Dermis blood vessel endothelial cell (primary cell): ENCODE measurements at places on chromosomes 16 and 17.

DNA sequence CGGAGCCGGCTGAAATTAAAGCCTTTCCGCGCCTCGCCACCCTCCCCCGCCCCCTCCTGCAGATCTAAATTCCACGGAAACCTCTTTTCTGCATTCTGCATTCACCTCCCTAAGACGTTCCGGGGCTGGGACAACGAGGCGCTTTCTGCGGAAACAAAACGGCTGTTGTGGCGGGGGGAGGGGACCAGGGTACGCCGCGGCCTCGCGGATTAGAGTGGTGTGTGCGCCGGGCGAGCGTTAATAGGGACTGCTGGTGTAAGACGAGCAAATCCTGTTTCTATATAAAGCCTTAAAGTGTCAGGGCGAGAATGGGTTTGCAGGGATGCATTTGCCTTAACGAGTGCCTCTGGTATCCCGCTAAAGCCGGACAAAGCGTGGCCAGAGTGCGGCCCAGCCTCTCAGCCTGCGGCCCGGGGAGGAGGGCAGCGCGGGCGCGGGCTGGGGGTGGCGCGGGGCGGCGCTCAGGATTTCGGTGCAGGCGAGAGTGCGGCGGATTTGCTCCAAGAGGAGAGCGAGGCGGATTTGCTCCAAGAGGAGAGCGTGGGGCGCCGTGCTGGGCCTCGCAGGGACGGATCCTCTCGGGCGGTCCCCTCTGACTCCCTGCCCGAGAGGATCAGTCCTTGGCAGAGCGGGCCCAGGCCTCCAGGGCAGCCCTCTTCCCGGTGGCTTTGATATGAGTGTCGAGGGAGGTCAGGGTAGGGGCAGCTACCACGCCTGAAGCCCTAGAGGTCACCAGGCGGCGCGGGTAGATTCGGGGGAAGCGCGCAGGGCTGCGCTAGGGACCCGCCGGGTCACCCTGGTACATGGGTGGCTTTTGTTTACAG is 5.1 kb downstream of the BAHCC1 start:
- peak; percentile 71 for DNase-seq

GRCh38 chr17:55330344-55330933 is 65.7 kb downstream of the HLF start:
- DNase-seq, result no peak

- DNase-seq, result no peak
These were observed 16.1 kb downstream of the ACE start for GRCh38 chr17:63492940-63493339.

DNA sequence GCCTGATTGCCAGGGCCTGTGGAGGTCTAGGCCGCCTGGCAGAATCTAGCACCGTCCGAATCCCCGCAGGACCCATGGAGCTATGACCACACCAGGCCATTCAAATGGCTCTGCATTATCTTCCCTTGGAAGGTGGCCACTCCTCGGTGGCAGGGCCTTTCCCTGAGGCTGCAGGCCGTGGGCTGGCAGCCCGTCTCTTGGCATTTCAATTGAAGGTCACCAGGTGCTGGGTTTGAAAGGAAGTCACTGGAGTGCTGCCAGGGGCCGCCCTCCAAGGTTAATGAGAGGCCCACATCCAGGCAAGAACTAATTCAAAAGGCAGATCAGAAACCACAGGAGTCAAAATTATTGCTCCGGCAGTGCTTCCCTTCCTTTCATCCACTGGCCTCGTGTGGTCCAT is 27.7 kb upstream of the CACNG5 start:
- peak; percentile 28 for DNase-seq

DNA sequence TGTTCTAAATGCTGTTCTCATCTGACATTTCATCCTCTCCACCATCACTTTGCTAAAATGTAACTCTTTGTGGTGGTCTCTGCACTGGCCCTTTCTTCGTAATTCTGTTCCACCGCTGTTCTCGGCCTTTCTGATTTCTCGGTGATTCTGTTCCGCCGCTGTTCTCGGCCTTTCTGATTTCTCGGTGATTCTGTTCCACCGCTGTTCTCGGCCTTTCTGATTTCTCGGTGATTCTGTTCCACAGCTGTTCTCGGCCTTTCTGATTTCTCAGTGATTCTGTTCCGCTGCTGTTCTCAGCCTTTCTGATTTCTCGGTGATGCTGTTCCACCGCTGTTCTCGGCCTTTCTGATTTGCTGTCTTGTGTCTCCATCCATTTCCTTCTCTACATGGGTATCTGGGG is 12.3 kb downstream of the FOXF1 start:
- DNase-seq, result no peak

DNA sequence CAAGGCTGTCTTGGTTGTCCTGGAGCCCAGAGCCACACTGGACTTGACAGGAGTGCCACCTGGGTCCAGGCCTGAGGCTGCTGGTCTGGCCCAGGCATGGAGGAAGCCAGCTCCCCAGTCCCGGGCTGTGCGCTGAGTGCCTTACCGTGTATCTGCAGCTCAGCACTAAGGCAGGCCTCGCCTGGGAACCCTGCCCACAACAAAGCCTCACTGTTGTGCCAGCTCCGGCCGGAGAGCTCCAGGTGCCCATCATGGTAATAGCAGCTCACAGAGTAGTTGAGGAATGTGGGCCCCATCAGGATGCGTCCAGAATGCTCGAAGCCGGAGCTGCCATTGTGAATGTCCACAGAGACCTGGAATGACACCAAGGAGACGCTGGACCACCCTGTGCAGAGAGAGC is 72.2 kb downstream of the RMI2 start:
- no peak for DNase-seq
